Stimulated activated CD8-positive, alpha-beta memory T cell treated with anti-CD3 and anti-CD28 coated beads, Interleukin-4, amount 100 ng/mL, for 4 hours (primary cell): ENCODE measurements at places on chromosomes 12 and 14.

GRCh38 chr14:74289801-74290200, 12.9 kb downstream of the ABCD4 start:
- DNase-seq = no peak

DNA sequence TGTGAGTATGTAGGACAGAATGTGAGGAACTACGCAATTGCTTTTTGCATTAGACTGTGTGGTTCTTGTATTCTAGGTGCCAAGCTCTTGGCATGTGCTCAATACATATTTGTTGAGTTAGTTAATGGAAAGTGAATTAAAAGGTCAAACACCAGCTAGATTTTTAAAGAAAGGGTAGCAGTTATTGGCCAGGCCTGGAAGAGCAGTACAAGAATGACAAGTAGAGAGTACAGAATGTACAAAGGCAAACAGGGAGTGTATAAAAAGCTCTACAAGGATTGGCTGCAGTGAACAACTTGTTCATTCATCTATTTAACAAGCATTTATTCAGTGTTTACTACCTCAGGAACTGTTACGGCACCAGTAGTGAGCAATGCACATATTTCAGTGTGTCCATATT, 854.0 kb upstream of the SEL1L start:
- DNase-seq = no peak

DNA sequence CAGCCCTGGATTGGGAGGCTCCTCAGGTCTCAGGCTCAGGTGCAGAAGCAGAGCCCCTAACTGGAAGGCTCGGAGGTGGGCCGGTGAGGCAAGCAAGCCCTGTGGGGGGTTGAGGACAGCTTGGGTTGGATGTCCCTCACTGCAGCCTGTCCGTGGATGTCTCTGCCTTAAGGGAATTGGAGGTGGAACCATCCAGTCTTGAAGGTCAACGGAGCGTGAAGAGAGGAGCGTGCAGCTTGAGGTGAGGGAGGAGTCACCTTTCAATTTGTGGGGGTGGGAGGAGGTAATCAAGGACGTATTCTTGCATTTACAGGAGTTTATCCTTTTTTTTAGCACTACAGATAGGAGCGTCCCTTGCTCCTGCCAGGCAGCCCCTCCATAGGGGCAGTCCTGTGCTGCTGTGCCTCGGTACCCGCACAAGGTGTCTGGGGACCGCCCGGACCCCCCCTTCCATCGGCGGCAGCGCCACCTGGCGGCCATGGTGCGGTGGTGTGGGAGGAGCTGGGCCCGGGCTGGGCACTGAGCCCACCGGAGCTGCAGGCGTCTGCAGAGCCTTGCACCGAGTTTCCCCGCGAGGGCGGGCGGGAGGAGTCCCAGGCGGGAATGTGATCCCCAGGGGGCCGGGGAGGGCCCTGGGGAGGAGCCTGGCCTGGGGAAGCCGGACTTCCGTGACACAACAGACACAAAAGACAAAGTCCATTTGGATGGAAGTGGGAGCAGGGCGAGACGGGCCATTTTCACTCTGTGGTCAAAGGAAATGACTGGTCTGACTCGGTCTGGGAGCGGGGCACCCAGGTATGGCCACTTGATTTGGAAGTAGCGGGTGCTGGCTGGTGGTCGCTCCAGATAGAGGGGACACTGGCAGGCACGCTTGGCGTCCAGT, 864 bp downstream of the DNAJC22 start:
- DNase-seq = peak; percentile 51

- DNase-seq = no peak
These were observed 18.3 kb upstream of the SERPINA4 start for GRCh38 chr14:94542811-94543440.

- DNase-seq = no peak
These were observed 723.4 kb upstream of the MDGA2 start for GRCh38 chr14:48398675-48399282.

GRCh38 chr14:105067140-105067968, 2.1 kb upstream of the GPR132 start:
- no peak for DNase-seq

DNA sequence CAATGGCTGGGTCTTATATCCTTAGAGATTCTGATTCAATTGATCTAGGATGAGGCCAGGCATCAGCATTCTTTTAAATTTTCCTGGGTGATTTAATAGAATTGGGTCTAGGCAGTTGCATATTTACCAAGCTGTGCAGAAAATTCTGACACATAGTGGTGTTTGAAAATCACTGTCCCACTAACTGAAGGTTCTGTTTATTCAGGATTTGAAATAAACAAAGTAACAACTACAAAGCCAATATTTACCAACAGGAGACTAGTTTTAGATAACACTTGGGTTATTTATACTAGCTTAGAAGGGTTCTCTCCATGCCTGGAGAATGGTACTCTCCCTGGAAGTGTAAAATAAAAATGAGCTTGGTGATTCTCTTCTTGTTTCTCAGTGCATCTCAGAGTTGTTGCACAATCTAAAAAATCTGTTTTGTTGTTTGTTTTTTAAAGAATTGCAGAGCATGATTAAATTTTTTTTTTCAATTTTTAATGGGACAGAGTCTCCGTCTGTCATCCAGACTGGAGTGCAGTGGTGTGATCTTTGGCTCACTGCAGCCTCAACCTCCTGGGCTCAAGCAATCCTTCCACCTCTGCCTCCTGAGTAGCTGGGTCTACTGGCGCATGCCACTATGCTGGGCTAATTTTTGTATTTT, 16.9 kb downstream of the BEST3 start:
- DNase-seq = no peak

DNA sequence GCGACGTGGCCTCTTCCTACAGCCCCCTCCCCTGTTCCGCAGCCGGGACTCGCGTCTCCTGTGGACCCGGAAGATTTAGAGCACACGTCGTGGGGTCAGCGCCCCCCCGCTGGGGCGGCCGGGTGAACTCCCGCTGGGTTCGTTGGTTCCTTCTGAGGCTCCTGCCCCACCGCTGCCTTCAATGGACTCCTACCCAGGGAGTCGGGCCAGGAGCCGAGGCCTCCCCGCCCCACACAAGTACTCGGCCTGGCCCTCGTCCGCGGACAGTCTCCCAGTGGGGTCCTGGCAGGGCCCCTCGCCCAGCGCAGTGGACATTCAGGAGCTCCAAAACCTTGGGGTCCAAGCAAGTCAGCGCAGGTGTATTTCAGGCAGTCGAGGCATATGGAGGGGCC, 1.2 kb downstream of the MMP17 start:
- DNase-seq = no peak

GRCh38 chr14:54866588-54866987, 36.0 kb downstream of the GCH1 start:
- no peak for DNase-seq

- no peak for DNase-seq
These were observed 5.7 kb downstream of the KRT85 start for GRCh38 chr12:52361553-52361952.

- DNase-seq = no peak
These were observed 121.6 kb downstream of the TMEM132C start for GRCh38 chr12:128388461-128389000.

DNA sequence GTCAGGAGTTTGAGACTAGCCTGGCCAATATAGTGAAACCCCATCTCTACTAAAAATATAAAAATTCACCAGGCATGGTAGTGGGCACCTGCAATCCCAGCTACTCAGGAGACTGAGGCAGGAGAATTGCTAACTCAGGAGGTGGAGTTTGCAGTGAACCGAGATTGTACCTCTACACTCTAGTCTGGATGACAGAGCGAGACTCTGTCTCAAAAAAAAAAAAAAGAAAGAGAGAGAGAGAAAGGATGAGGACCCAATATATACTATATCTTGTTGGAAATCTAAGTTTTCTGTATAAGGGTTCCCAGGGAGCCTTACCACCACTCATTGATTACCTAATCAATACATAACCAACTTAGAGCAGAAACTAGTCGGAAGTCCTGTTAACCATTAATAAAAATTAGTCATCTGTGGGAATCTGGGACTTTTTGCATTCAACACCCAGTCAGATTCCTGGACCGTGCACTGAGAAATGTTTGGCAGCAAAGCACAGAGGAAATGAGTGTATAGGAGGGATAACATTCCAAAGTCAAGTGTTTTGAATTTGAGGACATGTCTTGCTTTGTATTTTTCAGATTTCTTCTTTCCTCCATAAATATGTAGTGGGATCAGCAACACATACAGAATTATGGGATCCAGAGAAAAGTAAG, 44.8 kb upstream of the NR2C1 start:
- no peak for DNase-seq

DNA sequence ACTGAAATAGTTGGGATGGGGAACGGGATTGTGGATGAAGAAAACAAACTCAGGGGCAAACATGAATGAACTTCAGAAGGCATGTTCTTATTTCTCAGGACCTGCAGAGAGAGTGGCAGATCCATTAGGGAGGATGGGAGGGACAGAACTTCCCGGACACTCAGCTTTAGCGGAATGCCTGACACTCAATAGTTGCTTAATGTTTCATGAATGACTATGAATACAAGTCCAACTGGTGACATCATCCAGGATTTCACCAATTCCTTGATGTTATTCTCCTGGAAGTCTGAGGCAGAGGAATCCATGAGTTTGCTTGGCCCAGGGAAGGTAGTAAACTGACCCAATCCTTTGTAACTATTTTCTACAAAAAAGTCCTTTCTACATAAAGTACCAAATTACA, 37.8 kb upstream of the LRRC10 start:
- DNase-seq = no peak

DNA sequence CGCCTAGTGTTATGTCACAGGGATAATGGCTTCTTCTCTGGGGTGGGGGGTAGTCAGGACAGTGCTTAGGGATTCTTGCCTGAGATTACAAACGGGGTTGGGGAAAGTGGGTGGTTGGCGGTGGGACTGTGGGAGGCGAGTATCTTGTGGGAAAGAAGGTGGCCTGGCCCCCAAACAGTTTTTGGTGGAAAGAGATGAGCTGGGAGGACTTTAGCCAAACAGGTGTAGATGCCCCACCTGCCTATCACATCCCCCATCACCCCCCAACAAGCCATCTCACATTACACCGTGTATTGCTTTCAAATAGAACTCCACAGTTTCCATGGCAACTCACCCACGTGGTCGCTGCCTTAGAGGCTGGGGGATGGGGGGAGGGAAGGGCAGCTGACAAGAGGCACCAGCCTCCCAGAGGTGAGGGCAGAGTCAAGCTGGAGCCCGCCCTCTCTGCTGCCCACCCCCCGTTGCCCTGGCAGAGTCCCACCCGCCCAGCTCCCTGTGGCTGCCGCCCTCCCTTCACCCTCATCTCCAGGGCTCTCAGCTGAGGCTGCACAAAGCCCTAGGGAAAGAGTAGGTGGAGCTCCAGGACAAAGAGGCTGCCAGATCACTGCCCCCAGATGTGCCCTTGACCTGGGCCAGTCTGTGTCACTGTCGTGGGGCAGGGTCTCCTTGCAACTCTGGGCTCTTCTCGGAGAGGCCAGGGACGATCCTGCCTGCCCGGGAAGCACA, 98.3 kb downstream of the LRRC74A start:
- DNase-seq = no peak

GRCh38 chr14:81329640-81330381, 70.3 kb downstream of the STON2 start:
- DNase-seq = no peak
